ENCODE measurements at places on chromosomes 16 and 17.

GRCh38 chr16:87098976-87099720 is 218.0 kb downstream of the C16orf95 start:
- no peak for DNase-seq

GRCh38 chr17:17391668-17392370 is 85.0 kb upstream of the MED9 start:
- DNase-seq, result peak; percentile 79

- DNase-seq, result no peak
Observed at GRCh38 chr17:66647391-66647983, 187.4 kb upstream of the CACNG5 start.

- DNase-seq, result no peak
Observed at GRCh38 chr16:67529582-67530012, 968 bp downstream of the RIPOR1 start.

DNA sequence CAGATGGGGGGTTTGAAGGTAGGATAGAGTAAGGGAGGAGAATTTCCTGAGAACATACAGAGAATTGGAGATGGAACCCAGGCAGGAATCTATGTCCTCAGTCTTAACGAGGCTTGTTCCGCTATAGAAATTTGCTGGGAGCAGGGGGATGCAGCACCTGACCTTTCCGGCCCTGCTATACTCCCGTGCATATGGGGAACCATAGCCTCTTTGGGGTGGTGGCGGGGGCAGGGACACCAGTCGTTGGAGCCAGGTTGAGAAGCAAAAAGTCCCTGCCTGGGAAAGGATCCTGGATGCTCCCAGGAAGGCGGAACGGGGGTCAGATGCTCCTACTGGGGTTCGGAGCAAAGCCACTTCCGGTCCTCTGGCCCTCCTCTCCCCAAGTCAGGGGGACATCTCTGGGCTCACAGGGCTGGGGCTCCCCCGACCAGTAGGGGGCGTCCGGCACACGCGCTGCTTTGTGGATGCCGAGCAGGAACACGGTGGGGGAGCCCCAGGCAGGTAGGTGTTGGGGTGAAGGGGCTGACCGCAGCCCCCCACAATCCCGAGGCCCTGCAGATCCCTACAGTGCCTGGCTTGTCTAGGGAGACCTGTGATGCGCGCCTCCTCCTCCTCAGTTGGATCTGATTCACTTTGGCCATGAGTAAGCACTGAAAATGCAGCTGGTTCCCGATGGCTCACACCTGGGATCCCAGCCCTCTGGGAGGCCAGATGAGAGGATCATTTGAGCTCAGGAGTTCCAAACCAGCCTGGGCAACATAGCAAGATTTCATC is 15.5 kb upstream of the TFAP4 start:
- peak; percentile 71 for DNase-seq

DNA sequence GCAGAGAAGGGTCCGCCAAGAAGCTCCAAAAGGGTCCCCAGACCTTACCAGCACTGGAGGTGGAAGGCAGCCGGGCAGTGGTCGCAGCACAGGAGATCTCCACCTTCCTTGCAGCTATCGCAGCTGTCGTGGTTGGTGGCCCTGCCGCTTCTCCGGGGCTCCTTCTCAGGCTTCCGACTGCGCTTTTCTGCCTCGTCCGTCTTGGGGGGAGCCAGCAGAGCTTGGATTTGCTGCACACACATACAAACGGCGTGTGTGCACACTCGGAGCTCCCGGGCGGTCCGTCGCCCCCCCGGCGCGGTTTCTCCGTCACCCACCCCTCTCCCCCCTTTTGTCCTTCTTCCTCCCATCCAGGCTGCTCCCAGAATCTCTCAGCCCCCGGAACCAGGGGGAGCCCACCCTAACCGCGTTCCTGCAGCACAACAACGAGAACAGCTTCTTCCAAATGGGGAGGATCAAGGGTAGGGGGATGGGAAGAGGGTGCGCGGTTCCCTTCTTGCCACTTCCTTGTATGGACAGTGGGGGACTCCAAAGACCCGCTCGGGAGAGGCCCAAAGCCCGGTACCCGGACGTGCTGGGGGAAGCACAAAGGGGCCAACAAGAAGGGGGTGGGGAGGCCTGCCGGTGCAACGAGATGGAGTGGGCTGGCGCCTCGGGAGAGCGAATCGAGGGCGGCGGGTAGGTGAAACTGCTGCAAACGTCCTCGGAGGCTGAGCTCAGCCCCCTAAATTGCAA is 1.1 kb downstream of the PHF12 start:
- peak; percentile 53 for DNase-seq

DNA sequence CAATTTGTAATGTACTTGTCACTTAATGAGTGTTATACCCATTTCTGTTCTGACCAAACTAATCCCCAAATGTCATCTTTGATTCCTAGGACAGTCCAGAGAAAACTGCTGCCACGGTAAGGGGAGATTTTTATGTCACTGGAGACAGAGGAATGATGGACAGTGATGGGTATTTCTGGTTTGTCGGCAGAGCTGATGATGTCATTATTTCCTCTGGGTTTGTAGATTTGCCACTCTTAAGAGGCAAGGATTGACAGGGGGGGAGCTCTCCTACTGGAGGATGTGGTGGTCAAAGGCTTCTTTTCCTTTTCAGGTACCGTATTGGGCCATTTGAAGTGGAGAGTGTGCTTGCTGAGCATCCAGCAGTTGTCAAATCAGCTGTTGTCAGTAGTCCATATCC is 12.5 kb downstream of the THUMPD1 start:
- DNase-seq, result no peak

GRCh38 chr16:69922200-69922599 is 28.9 kb upstream of the CLEC18A start:
- DNase-seq, result no peak

DNA sequence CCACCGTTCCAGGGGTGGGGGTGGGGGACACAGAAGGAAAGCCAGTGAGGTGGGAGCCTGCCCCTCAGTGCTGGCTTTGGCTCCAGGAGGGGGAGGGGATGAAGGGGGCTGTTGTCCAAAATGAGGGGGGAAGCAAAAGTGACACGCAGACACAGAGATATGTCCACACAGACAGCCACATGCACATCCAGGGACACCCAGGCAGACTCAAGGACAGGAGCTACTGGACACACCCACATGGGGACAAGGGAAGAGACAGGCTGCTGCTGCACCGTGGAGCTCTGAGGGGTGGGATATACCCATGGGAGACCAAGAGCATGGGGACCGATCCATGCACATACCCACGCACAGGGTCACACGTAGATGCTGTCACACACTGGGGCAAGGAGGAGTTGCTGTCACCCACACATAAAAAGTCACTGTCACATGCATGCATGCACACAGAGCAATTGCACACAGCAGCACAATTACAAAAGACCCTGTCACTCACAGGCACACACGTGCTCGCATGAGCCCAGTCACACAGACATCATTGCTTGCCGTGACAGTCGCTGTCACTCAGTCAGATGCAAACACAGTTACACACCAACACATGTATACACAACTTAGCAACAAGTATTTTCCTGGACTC is 1.3 kb downstream of the THRA start:
- no peak for DNase-seq

DNA sequence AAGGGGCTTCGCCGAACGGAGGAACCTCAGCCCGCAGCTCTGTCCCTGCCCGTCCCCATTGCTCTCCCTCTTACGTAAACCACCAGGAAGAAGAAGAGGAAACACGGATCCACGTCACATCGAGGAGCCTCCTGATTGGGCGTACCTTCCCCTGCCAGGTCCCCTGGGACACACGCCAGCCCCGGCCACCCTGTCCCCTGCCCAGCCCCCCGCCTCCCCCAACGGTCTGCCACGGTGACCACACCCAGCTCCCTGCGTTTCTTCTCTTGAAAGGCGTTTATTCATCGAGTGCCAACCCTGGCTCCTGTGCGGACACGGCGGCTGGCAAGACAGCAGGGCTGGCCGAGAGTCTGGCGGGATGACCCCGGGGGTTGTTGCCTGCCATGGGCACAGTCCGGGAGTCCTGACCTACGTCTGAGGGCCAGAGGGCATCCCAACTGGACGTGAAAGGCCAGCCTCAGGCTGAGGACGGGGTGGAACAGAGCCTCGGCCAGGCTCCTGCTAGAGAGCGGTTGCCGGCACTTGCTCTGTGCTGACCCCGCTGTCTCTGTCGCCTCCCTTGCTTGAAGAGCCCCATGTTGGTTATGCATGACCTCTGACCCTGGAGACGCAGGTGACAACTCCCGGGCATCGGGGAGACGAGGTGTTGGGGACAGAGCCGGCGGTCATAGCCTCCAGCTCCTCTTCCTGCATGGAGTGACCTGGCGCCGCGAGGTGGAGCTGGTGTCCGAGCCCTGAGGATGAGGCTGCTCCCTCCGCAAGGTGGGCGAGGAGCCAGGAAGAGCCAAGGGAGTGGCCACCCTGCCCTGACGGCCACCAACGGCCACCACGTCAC is 40.5 kb upstream of the ACSF3 start:
- peak; percentile 4 for DNase-seq

GRCh38 chr16:84501077-84501735 is 3.3 kb downstream of the MEAK7 start:
- DNase-seq, result no peak

DNA sequence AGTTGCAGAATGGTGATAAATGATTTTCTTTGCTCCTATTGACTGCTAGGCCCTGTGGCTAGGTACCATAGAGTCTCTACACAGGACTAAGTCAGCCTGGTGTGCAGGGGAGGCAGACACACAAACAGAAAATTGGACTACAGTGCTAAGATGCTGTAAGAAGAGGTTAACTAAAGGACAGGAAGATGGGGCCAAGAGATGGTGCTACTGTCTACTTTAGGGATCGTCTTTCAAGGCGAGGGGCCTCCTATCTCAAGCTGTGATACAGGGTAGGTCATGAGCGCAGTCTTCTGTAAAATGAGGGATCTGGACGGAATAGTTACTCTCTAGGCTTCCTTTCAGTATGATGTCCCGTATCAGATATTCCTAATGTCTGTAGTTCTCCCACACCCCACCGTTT is 817 bp downstream of the NME1 start:
- DNase-seq, result no peak

DNA sequence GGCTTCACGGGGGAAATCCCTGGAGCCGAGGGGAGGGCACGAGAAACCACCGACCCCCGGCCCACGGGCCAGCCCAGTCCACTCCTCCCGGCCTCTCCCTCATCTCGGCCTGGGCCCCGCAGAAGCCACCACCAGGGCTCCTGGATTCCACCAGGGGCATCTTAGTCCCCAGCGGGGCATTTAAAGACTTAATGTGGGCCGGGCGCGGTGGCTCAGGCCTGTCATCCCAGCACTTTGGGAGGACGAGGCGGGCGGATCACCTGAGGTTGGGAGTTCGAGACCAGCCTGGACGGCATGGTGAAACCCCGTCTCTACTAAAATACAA is 24.1 kb upstream of the ABR start:
- no peak for DNase-seq

DNA sequence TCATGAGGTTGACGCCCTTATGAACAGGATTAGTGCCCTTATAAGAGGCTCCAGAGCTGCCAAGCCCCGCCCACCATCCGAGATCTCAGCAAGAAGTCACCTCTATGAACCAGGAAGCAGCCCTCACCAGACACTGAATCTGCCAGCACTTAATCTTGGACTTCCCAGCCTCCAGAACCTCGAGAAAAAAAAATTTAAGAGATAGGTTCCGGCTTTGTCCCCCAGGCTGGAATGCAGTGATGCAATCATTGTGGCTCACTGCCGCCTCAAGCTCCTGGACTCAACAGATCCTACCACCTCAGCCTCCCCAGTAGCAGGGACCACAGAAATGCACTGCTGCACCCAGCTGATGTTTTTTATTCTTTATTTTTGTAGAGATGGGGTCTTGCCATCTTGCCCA is 22.5 kb upstream of the ADCY9 start:
- no peak for DNase-seq

- DNase-seq, result no peak
Observed at GRCh38 chr17:66971730-66972441, 7.4 kb downstream of the CACNG4 start.

DNA sequence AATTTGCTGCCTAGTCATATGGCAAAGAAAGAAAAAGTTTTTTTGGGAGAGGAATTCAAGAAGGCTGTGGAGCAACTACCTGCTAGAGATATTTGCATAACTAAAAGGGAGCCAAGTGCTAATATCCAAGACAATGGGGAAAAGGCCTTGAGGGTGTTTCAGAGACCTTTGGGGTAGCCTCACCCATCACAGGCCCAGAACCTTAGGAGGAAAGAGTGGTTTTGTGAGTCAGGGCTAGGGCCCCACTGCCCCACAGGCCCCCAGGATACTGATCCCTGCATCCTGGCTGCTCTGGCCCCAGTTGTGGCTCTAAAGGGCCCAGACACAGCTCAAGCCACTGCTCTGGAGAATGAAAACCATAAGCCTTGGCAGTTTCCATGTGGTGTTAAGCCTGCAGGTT is 41.9 kb upstream of the SDK2 start:
- DNase-seq, result no peak

- no peak for DNase-seq
Observed at GRCh38 chr17:18974407-18975149, 22.6 kb downstream of the SLC5A10 start.

DNA sequence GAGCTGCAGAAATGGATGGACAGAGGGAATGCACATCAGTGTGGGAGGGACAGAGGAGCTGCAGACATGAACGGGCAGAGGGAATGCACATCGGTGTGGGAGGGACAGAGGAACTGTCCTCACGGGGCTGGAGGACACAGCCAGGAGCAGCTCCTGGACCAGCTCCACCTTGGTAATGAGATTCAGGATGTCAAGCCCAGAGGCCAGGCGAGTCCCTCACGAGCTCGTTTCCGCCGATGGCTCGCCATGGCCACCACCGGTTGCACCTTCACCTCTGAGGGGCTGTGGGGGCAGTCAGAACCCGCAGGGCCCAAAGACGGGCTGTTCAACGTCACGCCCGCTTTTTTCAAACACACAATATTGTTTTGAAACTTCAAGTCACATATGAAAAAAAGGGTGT is 56.2 kb downstream of the RPH3AL start:
- DNase-seq, result no peak

- DNase-seq, result no peak
Observed at GRCh38 chr16:74372953-74373846, 2.9 kb upstream of the NPIPB15 start.

GRCh38 chr16:52819405-52819804 is 233.3 kb downstream of the CHD9NB start:
- no peak for DNase-seq

DNA sequence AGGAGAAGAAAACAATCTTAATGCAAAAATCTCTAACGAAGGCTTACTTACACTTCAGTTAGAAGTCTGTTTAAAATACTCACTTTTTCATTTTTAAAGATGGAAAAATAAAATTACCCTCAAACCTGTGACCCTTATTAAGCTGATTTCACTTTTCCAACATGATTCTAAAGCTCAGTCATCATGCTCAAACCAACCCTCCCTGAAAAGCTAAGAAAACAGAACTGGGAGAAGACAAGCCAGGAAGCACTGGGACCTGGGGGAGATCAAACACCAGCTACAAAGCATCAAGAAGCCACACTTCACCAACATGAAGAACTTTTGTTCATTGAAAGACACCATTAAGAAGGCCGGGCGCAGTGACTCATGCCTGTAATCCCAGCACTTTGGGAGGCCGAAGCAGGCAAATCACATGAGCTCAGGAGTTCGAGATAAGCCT is 88.8 kb downstream of the LITAF start:
- DNase-seq, result no peak
